ENCODE measurements at places on chromosomes 16 and 17. TPM values are rescaled to one million over a fixed set of nuclear protein-coding genes. Genes with fewer than 3 reads are reported as not detected.

ETV4 gene
- 27.7 TPM for total RNA-seq

SDR42E1 gene
- total RNA-seq, result 1.6 TPM

PRDM7 gene
- total RNA-seq, result not detected

IGSF6 gene
- total RNA-seq, result not detected

ZNF385C gene
- total RNA-seq, result 0.63 TPM

HAS3 gene
- total RNA-seq, result 0.09 TPM

GCGR gene
- not detected for total RNA-seq

GRAPL gene
- total RNA-seq, result not detected

GDPD3 gene
- total RNA-seq, result 0.57 TPM

GJD3 gene
- not detected for total RNA-seq

RASD1 gene
- not detected for total RNA-seq

KRT33A gene
- total RNA-seq, result not detected

SMTNL2 gene
- not detected for total RNA-seq

ARL5C gene
- total RNA-seq, result not detected
